ENCODE measurements at places on chromosomes 1 and 21. TPM values are rescaled to one million over a fixed set of nuclear protein-coding genes. Genes with fewer than 3 reads are reported as not detected.

The HSD3B1 gene
- not detected for total RNA-seq

GRCh38 chr1:25033828-25034705 is 104.0 kb upstream of the RUNX3 start:
- ATAC-seq = peak; percentile 5

DNA sequence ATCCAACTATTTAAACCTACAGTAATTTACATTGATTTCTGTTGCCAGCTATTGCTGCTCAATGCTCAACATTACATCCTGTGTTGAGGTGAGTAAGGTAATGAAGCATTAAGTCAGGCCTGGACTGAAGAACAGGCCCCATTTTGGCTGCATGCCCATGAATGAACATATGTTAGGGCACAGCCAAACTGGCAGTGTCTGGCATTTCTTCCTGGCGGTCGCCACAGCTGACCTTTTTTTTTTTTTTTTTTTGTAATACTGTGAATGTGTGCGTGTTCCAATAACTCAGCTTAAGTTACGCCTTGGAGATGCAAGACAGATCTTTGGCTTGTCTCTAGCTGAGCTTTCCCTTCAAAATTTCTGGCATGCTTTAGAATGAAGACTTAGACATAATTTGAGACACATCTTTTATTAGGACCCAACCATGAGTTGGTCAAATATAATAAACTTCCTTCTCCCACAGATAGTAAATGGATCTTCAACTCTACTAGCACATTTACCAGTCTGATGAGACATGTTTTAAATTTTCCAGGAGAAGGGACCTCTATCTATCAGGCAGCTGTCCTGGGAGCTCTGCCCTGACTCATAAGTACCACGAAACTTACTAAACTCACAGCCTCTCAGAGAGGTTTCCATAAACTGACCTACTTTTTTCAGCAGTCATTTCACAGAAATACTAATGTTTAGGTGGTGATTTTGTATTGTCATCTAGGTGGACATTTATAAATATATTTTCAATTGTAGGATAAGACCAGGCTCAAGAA is 341.1 kb upstream of the RUNX1 start:
- peak; percentile 85 for ATAC-seq

GRCh38 chr1:229070168-229070567 is 200.7 kb upstream of the RAB4A start:
- peak; percentile 71 for ATAC-seq

- ATAC-seq = no peak
Measured at GRCh38 chr1:212447478-212447877, 14.8 kb downstream of the NENF start.

The TTC22 gene
- 113 TPM for total RNA-seq

GRCh38 chr1:199399996-199400724 is 627.4 kb upstream of the NR5A2 start:
- no peak for ATAC-seq

The IRF6 gene
- total RNA-seq = 159 TPM

The TRIM46 gene
- total RNA-seq = 0.12 TPM

DNA sequence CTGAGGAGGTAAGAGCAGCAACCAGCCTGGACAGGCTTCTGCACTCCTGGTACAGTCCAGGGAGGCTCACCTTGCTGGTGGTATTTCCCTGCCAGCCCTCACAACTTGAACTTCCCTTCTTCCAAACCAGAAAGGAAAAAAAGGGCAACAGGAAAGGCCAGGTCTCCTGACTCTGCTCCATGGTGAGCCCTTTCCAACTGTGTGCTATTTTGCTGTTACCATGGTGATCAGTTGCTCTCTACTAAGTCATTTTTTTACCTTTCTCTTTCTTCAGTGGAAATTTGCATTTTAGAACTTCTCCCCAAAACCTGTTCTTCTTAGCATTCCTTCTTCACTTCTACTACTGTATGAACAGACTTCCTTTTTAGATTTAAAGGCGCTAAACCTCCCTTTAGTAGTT is 164.3 kb downstream of the GRIK1 start:
- no peak for ATAC-seq

The VTCN1 gene
- 1.0 TPM for total RNA-seq

The SPATA21 gene
- total RNA-seq = not detected

GRCh38 chr1:245128381-245129101 is 26.2 kb upstream of the KIF26B start:
- ATAC-seq = no peak

DNA sequence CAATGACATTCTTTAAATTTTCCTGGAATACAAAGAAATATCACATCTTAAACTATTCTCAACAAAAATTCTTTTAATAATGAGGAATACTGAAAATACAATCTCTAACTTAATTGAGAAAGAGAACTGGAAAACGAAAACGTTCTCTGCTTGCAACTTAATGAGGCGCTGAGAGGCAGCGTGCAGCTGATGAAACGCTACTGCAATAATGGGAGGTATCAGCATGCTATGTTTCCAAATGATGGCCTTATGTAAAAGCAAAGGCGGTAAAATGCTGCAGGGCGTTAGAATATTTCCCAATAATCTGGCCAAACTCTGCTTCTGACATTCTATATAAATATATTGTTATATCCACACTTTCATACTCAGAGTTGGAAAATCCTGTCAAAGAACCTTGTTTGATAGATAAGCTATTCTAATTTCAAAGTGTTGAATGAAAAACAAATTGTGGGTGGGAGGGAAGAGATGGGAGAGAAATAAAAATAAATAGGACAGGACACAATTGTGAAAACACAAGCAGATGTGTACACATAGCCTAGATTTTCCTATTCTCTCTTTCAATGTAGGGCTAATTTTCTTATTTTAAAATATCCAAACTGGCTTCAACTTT is 70.9 kb downstream of the APP start:
- peak; percentile 61 for ATAC-seq

DNA sequence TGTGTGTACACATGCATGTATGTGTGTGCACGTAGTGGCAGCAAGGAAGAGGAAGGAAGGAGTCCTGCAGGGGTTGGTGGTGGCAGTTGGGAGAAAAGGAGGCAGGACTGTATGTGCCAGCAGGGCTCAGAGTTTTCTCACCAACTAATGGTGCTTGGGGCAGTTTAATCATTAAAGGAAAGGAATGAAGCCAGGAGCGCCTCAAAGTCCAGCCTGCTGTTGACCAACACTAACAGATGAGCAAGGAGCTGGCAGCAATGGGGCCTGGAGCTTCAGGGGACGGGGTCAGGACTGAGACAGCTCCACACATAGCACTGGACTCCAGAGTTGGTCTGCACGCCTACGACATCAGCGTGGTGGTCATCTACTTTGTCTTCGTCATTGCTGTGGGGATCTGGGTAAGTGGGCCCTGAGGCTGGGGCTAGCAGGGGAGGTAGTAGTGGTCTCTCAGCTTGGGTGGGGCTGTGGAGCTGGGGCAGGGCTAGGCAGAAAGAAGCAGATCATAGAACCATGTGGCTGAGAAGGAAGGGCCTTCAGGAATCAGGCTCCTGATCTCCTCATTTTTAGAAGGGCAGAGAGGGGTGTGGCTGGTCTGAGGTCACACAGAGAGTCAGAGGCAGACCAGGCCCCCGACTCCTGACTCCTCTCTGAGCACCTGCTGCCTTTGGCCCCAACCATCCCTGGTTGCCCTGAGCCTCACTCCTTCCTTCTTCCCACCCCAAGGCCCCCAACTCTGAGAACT is at the start of gene SLC5A9:
Gene SLC5A9, plus strand, starts transcription at position 216 of the 742 bp plus-strand sequence. Its CDS starts 21 bp downstream, at position 237.
- no peak for ATAC-seq

- ATAC-seq = peak; percentile 63
Measured at GRCh38 chr1:221605569-221605968, 136.3 kb downstream of the DUSP10 start.

- no peak for ATAC-seq
Measured at GRCh38 chr1:40766017-40766416, 17.6 kb upstream of the KCNQ4 start.

GRCh38 chr1:116290085-116290705 is 82.8 kb upstream of the ATP1A1 start:
- peak; percentile 93 for ATAC-seq

The FBXO2 gene
- total RNA-seq = 5.9 TPM

The GJB5 gene
- 78.8 TPM for total RNA-seq

DNA sequence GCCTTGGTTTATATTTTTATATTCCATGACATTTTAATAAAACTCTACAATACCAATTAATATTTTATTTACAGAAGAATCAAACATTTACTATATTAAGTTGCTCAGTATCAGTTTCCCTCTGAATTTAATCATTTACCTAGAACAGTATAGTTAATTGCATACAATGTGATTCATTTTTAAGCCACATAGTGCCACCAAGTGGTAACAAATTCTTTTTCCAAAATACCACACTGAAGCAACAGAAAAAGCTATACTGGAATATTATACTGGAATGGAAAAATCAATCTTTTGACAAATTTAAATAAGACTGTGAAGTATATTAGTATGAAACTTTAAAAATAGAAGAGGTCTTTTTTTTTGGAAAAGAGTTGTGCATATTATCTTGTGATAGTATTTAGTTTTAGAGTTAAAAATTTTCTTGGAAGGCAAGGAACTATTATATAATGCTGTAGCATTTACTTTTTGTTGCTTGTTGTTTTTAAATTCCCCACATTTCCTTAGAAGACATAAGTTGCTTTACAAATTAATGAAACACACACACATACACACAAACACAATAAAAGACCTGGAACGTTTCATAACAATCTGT is 57.3 kb downstream of the ZNF644 start:
- no peak for ATAC-seq

- no peak for ATAC-seq
Measured at GRCh38 chr1:52970149-52970548, 43.1 kb downstream of the SCP2 start.

DNA sequence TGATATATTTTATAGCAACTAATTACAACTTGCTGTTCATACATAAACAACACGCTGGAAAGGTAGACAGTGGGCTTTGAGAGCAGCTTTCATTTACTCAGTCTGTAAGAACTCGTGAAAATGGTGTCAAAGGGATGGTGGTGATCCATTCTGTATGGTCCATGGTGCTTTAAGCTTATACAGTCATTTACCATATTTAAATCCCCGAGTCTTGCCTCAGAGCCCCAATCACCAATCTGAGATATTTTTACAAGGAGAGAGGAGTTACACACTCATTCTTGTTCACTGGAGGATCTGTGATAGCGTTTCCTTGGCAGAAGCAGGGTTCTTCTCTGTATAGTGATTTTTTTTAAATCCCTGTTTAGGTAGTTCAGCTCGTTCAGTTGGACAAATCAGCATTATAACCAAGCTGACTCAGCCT is 694.6 kb downstream of the USP25 start:
- peak; percentile 42 for ATAC-seq

The RNU1-3 gene
- total RNA-seq = 6,387 TPM

DNA sequence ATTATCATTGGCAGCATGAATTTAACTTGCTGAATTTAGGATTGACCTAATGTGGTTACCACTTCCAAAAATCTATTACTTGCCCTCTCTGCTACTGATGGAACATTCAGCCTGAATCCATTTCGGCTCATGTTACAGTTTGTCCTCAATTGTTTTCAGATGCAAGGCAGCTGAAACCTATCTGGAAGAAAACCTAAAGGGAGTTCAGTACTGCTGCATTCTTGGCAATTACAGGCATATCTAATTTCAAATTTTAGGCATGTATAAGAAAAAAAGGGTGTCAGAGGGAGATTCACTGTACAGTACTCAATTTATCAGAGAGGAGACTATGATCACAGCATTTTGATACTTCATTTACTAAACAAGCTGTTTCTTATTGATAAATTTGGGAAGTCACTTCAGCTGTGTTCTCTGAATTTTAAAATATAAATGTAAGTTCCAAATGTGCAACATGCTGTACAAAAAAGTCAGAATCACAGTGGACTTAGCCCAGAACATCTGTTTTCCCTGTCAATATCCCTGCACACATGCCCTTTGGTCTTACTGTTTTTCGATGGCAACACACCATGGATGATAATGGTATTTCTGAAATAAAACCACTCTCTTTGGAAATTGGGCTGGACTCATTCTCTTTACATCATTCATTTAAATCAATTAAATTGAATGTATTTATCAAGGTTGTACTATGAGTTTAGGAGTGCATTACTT is 651.6 kb upstream of the ADGRL4 start:
- ATAC-seq = no peak

DNA sequence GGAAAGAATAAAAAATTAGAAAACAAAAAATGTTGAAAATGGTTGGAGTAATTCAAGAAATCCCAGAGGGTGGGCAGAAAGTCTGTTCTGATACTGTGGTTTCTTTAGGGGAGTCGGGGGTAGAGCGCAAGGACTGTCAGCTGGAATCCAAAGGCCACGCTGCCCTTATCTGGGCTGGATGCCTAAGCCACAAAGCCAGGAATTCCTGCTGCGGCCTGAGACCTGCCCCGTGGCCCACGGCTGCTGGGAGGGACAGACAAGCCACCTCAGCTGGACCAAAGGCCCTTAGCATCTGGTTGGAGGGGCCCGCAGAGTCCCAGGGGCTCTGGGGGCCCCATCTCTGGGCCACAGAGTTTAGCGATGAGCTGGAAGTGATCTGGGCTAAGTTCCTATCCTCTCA is 60.2 kb downstream of the DMRTB1 start:
- no peak for ATAC-seq

DNA sequence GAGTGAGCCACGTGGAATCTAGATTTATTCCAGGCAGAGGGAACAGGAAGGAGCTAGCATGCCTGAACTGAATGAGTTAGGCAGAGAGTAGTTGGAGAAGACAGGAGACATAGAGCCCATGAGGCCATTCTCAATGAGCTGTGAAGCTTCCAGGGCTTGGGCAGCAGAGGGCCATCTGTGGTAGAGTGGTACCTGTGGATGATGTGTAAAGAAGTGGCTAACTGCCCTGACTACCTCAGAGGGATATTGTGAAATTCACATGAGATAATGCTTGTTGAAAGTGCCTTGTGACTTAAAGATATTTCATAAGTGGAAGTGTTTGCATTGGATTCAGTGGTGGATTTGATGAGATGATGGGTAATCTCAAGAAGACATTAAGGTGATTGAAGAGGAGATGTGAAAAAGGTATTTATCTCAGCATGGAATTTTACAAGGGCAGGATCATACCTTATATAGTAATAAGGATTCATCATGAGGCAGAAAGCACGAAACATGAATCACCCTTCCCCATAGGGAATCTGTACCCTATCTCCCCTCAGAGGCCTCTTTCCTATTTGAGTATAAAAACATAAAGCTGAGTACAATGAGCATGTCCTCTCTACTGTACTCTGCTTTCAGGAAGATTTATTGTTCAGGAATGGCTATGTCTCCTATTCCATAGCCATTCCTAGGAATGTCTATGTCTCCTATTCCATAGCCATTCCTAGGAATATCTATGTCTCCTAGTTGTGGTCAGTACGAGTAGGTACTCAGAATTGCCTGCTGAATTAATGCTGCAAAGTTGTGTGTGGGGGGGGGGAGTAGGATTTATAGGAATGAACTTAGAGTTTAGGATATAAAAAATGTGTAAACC is 146.8 kb downstream of the PAPPA2 start:
- ATAC-seq = no peak

- no peak for ATAC-seq
Measured at GRCh38 chr1:222182641-222183040, 365.3 kb downstream of the HHIPL2 start.

DNA sequence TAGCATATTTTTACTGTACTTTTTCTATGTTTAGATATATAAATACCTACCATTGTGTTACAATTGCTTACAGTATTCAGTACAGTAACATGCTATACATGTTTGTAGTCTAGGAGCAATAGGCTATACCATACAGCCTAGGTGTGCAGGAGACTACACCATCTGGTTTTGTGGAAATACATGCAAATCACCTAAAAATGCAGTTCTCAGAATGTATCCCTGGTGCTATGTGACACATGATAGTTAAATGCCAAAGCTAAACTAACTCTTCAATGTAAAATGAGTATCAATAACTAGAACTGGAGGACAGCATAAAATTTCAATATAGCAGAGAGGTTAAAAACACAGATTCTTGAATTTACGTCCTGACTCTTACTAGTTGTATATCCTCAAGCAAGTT is 14.8 kb downstream of the NUCKS1 start:
- ATAC-seq = no peak

Data from esophagus mucosa (tissue), 1 donor.